Right lobe of liver (tissue), 6 donors: ENCODE measurements at places on chromosomes 16 and 17.

DNA sequence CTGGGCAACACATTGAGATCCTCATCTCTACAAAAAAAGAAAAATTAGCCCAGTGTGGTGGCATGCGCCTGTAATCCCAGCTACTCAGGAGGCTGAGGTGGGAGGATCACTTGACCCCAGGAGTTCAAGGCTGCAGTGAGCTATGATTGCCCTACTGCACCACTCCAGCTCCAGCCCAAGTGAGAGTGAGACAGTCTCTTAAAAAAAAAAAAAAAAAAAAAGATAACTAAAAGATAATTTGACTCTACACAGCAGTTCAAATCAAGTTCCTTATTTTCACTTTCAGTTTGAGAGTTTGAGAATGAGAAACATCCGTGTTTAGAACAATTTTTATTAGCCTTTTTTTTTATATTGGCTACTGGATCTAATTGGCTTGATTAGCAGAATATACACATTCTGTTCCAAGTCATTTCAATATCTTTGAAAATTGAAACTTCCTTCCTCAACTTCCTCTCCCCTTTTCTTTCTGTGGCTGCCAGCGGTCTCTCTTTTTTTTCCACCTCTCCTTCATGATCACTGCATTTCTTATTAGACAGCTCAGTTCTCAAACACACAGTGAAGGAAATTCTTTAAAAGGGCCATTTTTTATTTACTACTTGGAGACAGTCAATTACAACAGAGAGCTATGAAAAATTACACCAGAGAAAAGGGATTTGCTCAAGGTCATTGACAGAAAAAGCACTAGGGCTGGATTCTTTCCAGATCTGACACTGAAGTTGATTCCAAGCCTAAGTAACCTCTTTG, 4.5 kb upstream of the ACSF2 start:
- DNase-seq = no peak

DNA sequence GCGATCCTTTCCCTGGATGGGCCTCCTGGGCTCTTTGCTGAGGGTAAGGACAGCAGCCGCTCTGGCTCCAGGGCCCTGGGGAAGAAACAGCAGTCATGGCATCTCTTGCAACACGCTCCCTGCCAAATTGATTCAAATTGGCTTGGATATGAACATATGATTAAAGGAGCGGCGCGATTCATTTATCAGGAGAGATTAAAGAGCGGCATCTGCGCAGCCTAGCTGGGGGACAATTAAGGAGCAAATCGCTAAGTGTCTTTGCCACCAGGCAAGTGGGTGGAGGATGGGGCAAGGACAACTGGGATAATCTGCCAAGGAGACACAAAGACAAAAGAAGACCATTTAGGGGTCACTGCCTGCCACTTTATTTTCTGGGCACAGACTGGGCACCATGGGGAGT, 27.8 kb downstream of the PIPOX start:
- DNase-seq = no peak

- DNase-seq = no peak
Measured at GRCh38 chr16:48035142-48035541, 120.7 kb downstream of the ABCC12 start.

DNA sequence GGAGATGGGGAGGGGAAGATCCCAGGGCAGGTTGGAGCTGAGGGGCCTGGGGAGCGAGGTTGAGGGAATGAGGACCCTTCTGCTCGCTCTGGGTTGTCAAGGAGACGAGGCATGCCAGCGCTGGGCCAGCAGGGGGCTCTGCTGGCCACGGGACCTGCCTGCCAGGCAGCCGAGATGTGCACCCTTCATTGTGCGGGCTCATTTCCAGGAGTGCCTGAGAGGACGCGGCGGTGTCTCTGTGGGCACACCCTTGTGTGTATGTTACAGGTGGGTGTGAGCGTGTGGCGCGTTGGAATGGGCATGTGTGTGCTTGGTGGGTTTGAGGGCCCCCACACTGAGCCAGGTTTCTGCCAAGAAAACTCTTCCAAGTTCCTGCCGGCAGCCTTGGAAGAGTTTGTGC, 15.9 kb downstream of the ARHGAP23 start:
- DNase-seq = no peak

- DNase-seq = peak; percentile 92
Measured at GRCh38 chr16:73015612-73016487, 32.1 kb downstream of the ZFHX3 start.

GRCh38 chr16:76466871-76467270, 189.7 kb downstream of the CNTNAP4 start:
- no peak for DNase-seq
